ENCODE measurements at places on chromosomes 3 and 15. TPM values are rescaled to one million over a fixed set of nuclear protein-coding genes. Genes with fewer than 3 reads are reported as not detected.

DNA sequence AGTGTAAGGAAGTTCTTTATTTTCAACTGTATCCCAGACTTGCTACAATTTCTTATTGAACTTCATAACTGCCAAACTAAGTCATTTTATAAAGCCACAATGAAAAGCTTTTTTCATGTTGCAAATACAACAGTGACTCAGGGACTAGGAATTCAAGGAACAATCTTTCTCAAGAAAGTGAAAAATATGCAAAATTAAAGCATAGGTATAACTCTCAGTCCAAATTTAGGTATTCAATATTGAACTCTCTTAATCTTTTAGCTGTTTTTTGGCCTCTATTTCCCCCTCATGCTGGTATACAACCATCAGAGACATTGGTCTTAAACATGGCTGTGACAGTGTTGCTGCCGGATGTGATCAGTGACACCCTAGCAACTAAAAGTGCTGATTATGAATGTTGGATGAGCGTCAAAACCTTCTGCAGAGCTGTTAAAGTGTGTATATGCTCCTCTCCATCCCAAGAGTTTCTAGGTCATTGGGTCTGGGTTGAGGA lies 476.9 kb downstream of the ZNF385D start:
- DNase-seq, result peak; percentile 10
- no peak overlapping the region for H3K27ac ChIP-seq
- H3K4me3 ChIP-seq, result no peak overlapping the region
- H3K36me3 ChIP-seq, result no peaks in the 10 kb centered on the region
- H3K4me1 ChIP-seq, result no peaks in the 10 kb centered on the region

GRCh38 chr3:188021041-188021440 lies 132.9 kb upstream of the LPP start:
- DNase-seq, result no peak
- no peaks in the 10 kb centered on the region for H3K4me1 ChIP-seq
- H3K27ac ChIP-seq, result no peak overlapping the region
- no peaks in the 10 kb centered on the region for H3K27me3 ChIP-seq

- H3K36me3 ChIP-seq, result no peaks in the 10 kb centered on the region
- no peak overlapping the region for H3K27ac ChIP-seq
- no peaks in the 10 kb centered on the region for H3K27me3 ChIP-seq
- no peaks in the 10 kb centered on the region for H3K4me1 ChIP-seq
- no peak overlapping the region for H3K4me3 ChIP-seq
These were observed 39.8 kb downstream of the TSC22D2 start for GRCh38 chr3:150447631-150448465.

DNA sequence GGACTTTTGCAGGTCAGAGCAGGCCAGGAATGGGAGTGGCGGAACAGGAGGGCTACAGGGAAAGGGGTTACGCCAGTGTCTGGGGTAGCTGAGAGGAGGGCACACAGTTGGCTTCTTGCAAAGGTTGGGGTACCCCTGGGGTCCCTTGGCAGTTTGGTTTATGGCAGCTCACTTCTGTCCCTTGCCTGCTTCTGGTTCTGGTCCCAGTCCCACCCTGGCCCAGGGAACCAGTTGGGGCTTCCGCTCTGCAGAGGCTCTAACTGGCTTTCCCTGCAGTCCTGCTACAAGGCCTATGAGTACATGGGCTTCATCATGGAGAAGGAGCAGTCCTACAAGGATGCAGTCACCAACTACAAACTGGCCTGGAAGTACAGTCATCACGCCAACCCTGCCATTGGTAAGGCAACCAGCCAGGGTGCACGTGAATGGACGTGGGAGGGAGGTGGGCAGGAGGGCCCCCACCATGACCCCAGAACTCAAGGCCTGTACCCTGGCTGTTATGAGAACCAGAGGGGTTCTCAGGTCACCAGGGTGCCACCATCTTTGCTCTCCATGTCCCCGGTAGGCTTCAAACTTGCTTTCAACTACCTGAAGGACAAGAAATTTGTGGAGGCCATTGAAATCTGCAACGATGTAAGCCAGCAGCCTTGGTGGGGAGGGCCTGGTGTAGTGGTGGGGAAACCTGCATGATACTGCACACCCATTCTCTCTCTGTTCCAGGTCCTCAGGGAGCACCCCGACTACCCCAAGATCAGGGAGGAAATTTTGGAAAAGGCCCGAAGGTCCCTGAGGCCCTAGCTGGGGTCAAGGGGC lies 15.2 kb downstream of the CSRNP1 start:
- H3K27ac ChIP-seq, result peak overlapping the region; percentile 79
- no peak overlapping the region for H3K4me3 ChIP-seq
- H3K36me3 ChIP-seq, result peaks cover 73% of the 10 kb centered on the region

DNA sequence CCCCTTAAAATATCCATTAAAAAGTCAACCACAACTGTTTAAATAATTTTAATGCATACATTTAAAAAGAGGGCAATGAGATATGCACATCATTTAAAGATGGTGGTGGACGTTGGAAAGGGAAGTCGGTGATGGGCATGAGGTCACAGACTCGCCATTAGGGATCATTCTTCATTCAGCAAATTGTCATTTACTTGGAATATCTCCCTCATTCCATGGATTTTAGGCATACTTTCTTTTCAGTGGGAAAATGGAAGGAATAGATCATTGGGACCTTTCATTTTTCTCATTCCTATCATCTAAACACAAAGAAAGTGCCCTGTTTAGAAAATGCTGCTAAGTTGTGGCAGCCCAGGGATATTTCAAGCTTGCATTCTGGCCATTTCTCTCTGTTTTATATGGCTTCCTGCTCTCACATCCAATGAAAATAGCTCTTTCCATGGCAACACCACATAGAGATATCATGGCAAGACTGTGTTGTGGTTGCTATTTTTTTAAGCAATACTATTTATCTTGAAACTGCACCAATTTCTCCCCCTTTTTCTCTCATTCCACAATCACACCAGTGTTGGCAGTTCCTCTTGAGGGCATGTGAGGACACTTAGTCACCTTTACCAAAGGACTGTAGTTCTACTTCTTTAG lies 40.7 kb upstream of the LMCD1 start:
- no peak for DNase-seq
- H3K36me3 ChIP-seq, result no peaks in the 10 kb centered on the region
- H3K4me3 ChIP-seq, result no peak overlapping the region
- H3K4me1 ChIP-seq, result no peaks in the 10 kb centered on the region
- H3K27ac ChIP-seq, result no peak overlapping the region

DNA sequence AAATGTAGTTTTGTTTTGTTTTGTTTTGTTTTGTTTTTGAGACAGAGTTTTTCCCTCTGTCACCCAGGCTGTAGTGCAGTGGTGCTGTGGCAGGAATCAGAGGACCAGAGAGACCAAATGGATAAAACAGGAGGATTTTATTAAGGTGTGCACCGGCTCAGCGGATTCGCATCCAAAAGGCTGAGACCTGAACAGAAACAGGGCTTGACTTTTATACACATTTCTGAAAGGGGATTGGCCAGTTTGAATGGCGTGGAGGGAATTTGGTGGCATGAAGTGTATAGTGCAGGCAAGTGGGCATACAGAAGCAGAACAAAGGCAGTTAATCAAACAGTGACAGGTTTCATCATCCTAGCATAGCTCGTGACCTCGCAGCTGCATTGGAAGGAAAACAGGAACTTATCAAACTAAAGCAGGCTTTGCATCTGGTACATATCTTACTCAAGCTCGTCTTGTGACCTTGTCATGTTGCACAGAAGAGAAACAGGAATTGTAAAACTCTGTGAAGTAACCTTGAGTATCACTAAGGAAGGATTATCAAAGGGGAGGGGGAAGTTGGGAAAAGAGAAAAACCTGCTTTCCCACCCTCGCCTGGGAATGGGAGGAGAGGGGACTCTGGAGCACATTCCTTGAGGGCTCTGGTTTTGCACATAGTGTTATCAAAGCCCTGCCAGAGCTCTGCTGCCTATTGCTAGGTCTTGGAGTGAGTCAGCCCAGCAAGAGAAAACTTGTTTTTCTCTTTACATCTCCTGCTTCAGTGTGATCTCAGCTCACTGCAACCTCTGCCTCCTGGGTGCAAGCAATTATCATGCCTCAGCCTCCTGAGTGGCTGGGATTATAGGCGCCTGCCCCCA lies 38.5 kb downstream of the C3orf62 start:
- H3K4me3 ChIP-seq, result no peak overlapping the region
- H3K4me1 ChIP-seq, result no peaks in the 10 kb centered on the region
- no peak overlapping the region for H3K27ac ChIP-seq
- H3K36me3 ChIP-seq, result no peaks in the 10 kb centered on the region
- H3K27me3 ChIP-seq, result no peaks in the 10 kb centered on the region

GRCh38 chr3:138303474-138303873 lies 26.2 kb downstream of the NME9 start:
- H3K27me3 ChIP-seq, result no peaks in the 10 kb centered on the region
- no peak overlapping the region for H3K4me3 ChIP-seq
- DNase-seq, result no peak
- no peaks in the 10 kb centered on the region for H3K4me1 ChIP-seq

- H3K4me3 ChIP-seq, result no peak overlapping the region
- H3K27ac ChIP-seq, result no peak overlapping the region
- no peaks in the 10 kb centered on the region for H3K36me3 ChIP-seq
- DNase-seq, result no peak
These were observed 419.9 kb downstream of the OCA2 start for GRCh38 chr15:27679203-27679602.

- H3K4me1 ChIP-seq, result peaks cover 5% of the 10 kb centered on the region
- H3K27me3 ChIP-seq, result no peaks in the 10 kb centered on the region
- peaks cover 3% of the 10 kb centered on the region for H3K36me3 ChIP-seq
- no peak overlapping the region for H3K27ac ChIP-seq
These were observed 3.2 kb downstream of the SENP7 start for GRCh38 chr3:101509811-101510210.

DNA sequence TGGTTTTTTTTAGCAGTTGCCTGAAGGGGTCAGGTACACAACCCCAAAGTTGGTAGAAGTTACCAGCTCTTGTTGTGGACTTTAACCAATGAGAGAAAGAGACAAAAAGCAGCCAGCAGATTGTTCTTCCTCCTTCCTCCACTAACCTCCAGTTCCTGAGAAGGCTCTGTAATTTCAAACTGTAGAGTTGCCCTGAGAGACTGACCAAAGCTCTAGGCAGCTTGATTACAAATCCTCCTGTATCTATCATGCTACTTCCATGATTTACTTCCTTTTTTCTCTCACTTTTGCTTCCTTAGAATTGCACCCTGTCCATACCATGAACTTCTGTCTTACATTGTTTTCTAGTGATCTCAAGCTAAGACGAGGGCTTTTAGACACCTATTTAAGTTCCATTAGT lies 29.2 kb downstream of the NSUN3 start:
- peaks cover 3% of the 10 kb centered on the region for H3K36me3 ChIP-seq
- no peaks in the 10 kb centered on the region for H3K27me3 ChIP-seq
- H3K4me3 ChIP-seq, result no peak overlapping the region

- no peaks in the 10 kb centered on the region for H3K27me3 ChIP-seq
- H3K36me3 ChIP-seq, result peaks cover 42% of the 10 kb centered on the region
- no peak overlapping the region for H3K4me3 ChIP-seq
- no peaks in the 10 kb centered on the region for H3K4me1 ChIP-seq
These were observed 50.2 kb downstream of the TGM4 start for GRCh38 chr3:44924457-44925084.

DNA sequence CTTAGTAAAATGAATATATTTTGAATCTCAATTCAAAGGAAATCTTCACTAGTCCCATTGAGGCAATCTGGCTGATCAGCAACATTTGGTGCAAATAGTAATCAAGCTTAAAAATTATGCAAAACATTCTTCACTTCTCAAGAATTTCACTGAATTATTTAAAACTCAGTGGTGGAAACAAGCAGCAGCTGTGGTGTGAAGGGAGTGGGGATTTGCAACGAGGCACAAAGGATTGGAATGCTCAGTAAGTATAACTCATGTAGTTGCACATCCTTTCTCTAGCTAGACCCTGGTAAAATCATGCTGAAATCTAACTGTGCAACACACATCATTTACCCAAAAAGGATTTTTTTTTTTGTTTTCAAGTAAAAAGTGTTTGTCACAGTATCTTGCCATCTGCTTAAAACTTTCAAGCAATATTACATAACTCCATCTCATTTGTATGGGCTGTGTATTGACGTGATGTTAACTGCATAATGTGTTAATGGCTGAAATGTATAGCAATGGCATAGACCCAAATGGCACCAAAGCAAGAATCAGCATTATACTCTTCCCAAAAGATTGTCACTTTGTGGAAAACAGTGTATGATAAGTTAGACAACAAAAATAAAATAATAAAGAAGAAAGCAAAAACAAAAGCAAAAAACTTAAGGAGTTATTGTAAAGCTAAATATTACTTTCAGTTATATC lies 816.6 kb downstream of the EPHA3 start:
- no peak for DNase-seq
- H3K27ac ChIP-seq, result no peak overlapping the region
- H3K4me3 ChIP-seq, result no peak overlapping the region
- H3K27me3 ChIP-seq, result no peaks in the 10 kb centered on the region

- no peak overlapping the region for H3K27ac ChIP-seq
- no peaks in the 10 kb centered on the region for H3K36me3 ChIP-seq
- H3K4me1 ChIP-seq, result no peaks in the 10 kb centered on the region
- H3K27me3 ChIP-seq, result no peaks in the 10 kb centered on the region
- no peak overlapping the region for H3K4me3 ChIP-seq
- no peak for DNase-seq
These were observed 262.5 kb downstream of the SOX2 start for GRCh38 chr3:181974198-181974597.

- H3K27me3 ChIP-seq, result no peaks in the 10 kb centered on the region
- H3K4me3 ChIP-seq, result no peak overlapping the region
- no peaks in the 10 kb centered on the region for H3K36me3 ChIP-seq
- DNase-seq, result no peak
- no peak overlapping the region for H3K27ac ChIP-seq
These were observed 62.8 kb downstream of the RSL24D1 start for GRCh38 chr15:55133972-55134371.

DNA sequence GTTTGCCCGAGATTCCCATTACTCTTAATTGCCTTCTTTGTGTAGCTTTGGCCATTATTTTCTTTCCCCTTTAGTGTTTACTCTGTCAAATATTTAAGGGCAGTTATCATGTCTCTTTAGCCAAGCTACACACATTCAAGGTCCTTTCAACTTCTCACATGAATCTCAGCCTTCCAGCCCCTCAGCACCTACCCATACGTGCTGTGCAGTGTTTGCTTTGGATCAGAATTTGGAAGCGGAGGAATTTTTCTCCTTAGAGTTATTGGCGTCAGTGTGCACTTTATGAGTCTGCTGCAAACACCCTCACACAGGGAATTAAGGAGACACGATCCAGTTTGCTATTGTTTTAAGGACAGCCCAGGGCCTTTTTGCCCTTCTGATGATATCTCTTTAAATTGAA lies 231.6 kb downstream of the CACNA2D3 start:
- H3K4me3 ChIP-seq, result no peak overlapping the region
- H3K27me3 ChIP-seq, result no peaks in the 10 kb centered on the region
- DNase-seq, result peak; percentile 80
- H3K36me3 ChIP-seq, result no peaks in the 10 kb centered on the region
- peak overlapping the region; percentile 11 for H3K27ac ChIP-seq

- DNase-seq, result no peak
- H3K4me1 ChIP-seq, result peaks cover 40% of the 10 kb centered on the region
- H3K36me3 ChIP-seq, result no peaks in the 10 kb centered on the region
- H3K27me3 ChIP-seq, result no peaks in the 10 kb centered on the region
These were observed 7.3 kb downstream of the TBC1D2B start for GRCh38 chr15:78070049-78070700.

The IRAK2 gene
- polyA plus RNA-seq, result 4.8 TPM

The CHRM5 gene
- polyA plus RNA-seq, result 1.2 TPM

The C3orf22 gene
- polyA plus RNA-seq, result 0.17 TPM

The TMCO5A gene
- not detected for polyA plus RNA-seq

The COLQ gene
- 10.8 TPM for polyA plus RNA-seq

The FBXL22 gene
- polyA plus RNA-seq, result 3.0 TPM

The CACNA2D3 gene
- 32.6 TPM for polyA plus RNA-seq

The COL6A5 gene
- 0.09 TPM for polyA plus RNA-seq

The ZNF35 gene
- 9.6 TPM for polyA plus RNA-seq

All from spinal cord (tissue), 10 donors.